CD4-positive, alpha-beta T cell (primary cell): ENCODE measurements at places on chromosomes 1 and 21. TPM values are rescaled to one million over a fixed set of nuclear protein-coding genes. Genes with fewer than 3 reads are reported as not detected.

The SLAMF9 gene
- total RNA-seq: not detected

The OR2L5 gene
- not detected for total RNA-seq

The CLIC6 gene
- total RNA-seq: not detected

The DTL gene
- total RNA-seq: 0.49 TPM
